ENCODE measurements at places on chromosomes 13 and 19. TPM values are rescaled to one million over a fixed set of nuclear protein-coding genes. Genes with fewer than 3 reads are reported as not detected.

- no peaks in the 10 kb centered on the region for H3K27me3 ChIP-seq
- H3K36me3 ChIP-seq, result peaks cover 17% of the 10 kb centered on the region
- peak overlapping the region; percentile 82 for H3K27ac ChIP-seq
- no peak overlapping the region for H3K4me3 ChIP-seq
- DNase-seq, result no peak
Measured at GRCh38 chr19:35006342-35006998, 6.3 kb downstream of the GRAMD1A start.

Gene STAP2
- total RNA-seq, result 35.6 TPM

DNA sequence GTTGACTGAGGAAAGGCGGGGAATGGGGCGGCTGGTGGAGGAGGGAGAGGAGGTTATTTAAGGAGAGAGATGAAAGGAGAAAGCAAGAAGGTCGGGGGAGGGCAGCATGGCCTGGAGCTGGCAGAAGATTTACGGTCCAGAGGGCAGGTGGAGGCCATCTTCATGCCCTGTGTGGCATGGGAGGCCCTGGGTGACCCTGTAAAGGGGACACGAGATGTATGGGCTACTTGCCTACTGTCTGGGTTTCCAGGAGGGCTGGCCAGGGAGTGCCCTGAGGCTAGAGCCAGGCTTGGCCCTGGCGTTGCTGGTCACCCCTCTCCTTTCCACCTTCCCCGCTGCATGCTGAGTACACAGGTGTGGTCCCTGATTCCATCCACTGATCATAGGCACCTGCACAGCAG is 6.1 kb downstream of the WTIP start:
- H3K4me1 ChIP-seq, result peaks cover 12% of the 10 kb centered on the region
- no peak for DNase-seq
- peaks cover 3% of the 10 kb centered on the region for H3K27me3 ChIP-seq
- peaks cover 9% of the 10 kb centered on the region for H3K36me3 ChIP-seq
- H3K4me3 ChIP-seq, result no peak overlapping the region

- H3K27ac ChIP-seq, result no peak overlapping the region
- H3K4me1 ChIP-seq, result peaks cover 5% of the 10 kb centered on the region
- no peaks in the 10 kb centered on the region for H3K36me3 ChIP-seq
- DNase-seq, result no peak
- no peaks in the 10 kb centered on the region for H3K27me3 ChIP-seq
Measured at GRCh38 chr13:20513466-20513995, 12.1 kb downstream of the CRYL1 start.

DNA sequence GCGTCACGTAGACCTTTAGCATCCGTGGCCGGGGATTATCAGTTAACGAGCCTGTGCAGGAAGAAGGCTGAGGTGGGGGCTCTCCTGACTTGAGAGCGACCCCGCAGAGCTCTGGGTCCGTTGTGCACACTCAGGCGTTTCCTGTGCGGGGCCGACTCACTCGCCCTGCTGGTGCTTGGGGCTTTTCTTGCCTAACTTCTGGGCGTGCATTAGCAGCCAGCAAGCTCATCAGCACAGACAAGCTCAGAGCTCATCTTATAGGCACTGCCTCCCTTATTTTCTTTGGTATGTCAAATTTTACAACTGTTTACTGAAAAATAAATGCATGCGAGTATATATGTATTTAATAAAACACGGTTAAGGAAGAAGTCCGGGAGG is 23.7 kb downstream of the ADPRHL1 start:
- H3K27ac ChIP-seq, result no peak overlapping the region
- H3K4me1 ChIP-seq, result no peaks in the 10 kb centered on the region
- H3K27me3 ChIP-seq, result no peaks in the 10 kb centered on the region
- peaks cover 4% of the 10 kb centered on the region for H3K36me3 ChIP-seq

Gene LYL1
- 0.47 TPM for total RNA-seq
